Stimulated activated CD8-positive, alpha-beta memory T cell treated with anti-CD3 and anti-CD28 coated beads, Interleukin-4, amount 100 ng/mL, for 1 hour (primary cell): ENCODE measurements at places on chromosomes 16 and 17.

DNA sequence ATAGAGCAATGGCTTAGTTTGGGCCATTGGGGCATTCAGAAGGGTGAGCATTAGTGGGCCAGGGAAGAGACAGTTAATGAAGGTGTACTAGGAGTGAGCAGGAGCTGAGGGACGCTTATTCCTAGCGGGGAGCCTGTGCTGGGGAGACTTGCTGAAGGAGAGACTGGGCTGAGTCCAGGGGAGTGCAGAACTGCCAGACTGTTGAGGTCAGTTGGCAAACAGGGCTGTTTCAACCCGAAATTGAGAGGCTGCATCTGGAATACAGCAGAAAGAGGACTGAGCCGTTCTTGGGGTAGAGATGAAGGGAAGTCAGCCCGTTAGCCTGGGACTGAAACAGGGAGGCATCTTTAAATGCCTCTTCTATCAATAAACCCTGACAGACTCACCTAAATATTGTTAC lies 33.2 kb downstream of the MAP2K6 start:
- no peak for DNase-seq

DNA sequence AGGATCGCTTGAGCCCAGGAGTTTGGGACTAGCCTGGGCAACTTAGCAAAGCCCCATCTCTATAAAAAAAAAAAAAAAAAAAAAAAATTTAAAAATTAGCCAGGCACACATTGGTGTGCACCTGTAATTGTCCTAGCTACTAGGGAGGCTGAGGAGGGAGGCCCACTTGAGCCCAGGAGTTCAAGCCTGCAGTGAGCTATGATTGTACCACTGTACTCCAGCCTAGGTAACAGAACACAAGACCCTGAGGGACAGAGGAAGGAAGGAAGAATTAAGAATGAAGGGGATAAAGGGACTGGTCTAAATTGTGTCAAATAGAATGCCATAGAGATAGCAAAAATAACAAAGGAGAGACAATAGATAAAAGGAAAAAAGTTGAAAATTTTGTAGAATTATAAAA lies 102.8 kb downstream of the TRIM37 start:
- no peak for DNase-seq

DNA sequence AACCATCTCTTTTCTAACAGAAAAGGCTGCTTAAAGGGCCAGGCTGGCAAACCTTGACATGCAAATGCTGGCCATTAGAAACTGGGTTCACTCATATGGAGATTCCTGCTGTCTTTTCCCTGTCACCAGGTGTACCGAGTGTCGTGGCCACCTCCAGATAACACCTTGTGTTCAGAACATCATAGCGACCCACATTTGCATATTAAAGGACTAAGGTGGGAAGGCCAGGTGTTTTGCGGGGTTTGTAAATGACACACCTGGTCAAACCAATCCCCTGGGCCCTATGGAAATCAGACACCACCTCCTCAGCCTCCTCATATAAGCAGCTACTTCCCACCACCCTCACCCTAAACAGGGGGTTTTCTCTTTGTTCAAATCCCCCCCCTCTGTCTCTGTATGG lies 2.5 kb upstream of the AIPL1 start:
- DNase-seq: no peak

GRCh38 chr17:19590912-19591551 lies 57.4 kb downstream of the SLC47A1 start:
- no peak for DNase-seq

GRCh38 chr16:30738984-30739951 lies 9.0 kb upstream of the PHKG2 start:
- no peak for DNase-seq

DNA sequence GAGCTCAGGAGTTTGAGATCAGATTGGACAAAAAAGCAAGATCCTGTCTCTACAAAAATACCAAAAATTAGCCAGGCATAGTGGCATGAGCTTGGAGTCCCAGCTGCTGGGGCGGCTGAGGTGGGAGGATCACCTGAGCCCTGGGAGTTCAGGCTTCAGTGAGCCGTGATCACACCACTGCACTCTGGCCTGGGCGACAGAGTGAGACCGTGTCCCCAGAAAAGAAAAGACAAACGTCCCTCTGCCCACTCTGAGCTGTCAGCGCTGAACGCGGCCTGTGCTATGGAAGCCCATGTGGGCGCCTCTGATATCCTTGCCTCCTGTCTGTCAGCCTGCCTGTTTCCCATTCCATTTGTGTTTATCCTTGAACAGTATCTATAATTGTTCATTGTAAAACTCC lies 50.7 kb downstream of the FOXK2 start:
- DNase-seq: no peak
